ENCODE measurements at places on chromosomes 6 and 20. TPM values are rescaled to one million over a fixed set of nuclear protein-coding genes. Genes with fewer than 3 reads are reported as not detected.

DNA sequence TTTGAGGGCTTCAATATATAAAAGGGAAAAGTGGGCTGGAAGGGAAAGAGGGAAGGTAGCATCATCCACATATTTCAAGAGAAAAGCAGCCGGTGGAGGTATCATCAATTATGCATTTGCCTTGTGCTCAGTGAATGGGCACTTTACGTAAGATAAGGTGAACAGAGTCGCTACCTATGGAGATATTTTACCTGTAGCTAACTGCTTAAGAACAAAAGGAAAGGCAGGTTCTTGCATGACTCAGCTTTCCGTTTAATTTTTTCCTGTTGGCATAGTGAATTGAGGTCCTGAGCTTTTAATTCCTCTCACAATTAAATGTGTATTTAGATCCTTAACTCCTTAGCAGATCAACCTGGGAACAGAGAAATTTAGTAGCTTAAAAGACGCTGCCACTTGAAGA is 25.5 kb upstream of the PLCB4 start:
- DNase-seq: no peak

- DNase-seq: no peak
These were observed 177.3 kb downstream of the GMPR start for GRCh38 chr6:16415677-16416076.

GRCh38 chr6:141472162-141472928 is 660.4 kb upstream of the GJE1 start:
- DNase-seq: no peak

SLC22A1 gene
- total RNA-seq: 3.1 TPM
